DMS53 (cell line): ENCODE measurements at places on chromosomes 6 and 20.

GRCh38 chr6:55794136-55794812 lies 81.1 kb downstream of the BMP5 start:
- DNase-seq, result no peak

- no peak for DNase-seq
Measured at GRCh38 chr6:159874435-159874834, 16.4 kb upstream of the MAS1 start.

DNA sequence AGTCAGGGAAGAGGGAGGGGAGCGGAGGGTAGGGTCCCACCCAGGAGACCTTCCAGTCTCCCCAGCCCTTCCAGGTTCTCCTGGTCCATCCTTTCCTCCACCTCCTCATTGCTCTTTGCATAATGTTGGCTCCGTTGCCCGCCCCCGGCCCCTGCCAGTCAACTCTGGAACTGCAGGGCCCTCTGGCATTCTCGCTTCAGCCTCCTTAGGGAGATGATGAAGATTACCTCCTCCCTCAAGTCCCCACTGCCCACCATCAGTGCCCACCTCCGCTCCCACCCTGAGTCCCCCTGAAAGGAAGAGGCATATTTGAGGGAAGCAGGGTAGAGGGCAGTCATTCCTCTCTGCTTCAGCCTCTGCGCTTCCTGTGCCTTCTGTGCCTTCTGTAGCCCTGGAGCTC lies 8.5 kb downstream of the TMEM63B start:
- no peak for DNase-seq

GRCh38 chr6:30743099-30744053 lies 889 bp upstream of the FLOT1 start:
- DNase-seq, result peak; percentile 70

DNA sequence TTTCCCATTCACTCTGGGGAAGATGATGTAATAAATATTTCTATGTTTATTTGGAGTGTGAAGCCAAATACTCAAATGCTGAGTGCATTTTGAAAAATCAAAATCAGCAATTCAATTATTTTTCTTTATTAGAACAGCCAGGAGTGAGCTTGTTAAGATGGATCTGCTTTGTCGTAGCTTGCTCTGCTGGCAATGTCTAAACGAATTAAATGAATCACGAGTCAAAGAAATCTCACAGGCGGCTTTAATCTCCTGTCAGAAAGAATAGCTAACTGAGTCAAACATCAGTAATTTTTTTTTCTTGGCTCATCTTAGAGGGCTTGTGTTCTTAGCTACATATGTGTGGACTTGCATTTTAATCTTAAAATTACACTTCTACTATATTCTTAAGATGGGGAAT lies 100.2 kb upstream of the HMGN3 start:
- no peak for DNase-seq

- DNase-seq, result no peak
Measured at GRCh38 chr6:73879501-73880293, 183.7 kb downstream of the CD109 start.

DNA sequence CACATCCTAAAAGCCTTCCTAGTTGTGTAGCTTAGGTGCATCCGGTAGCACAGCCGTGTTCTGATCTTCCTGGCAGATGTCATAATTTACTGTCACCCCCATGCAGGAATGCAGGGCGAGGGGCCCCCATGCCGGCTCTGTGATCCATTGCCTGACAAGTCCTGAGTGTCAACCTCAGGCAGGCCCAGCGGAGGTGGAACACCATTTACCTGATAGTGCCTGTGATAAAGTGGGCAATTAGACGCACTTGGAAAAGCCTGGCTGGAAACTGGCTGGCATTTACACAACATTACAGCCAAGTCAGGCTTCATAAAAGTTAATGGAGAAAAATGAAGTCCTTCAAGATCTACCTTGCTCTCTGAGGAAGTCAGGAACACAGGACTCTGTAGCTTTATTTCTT lies 521.4 kb upstream of the JAG1 start:
- DNase-seq, result no peak

GRCh38 chr20:54477191-54477955 lies 2.0 kb downstream of the DOK5 start:
- no peak for DNase-seq

DNA sequence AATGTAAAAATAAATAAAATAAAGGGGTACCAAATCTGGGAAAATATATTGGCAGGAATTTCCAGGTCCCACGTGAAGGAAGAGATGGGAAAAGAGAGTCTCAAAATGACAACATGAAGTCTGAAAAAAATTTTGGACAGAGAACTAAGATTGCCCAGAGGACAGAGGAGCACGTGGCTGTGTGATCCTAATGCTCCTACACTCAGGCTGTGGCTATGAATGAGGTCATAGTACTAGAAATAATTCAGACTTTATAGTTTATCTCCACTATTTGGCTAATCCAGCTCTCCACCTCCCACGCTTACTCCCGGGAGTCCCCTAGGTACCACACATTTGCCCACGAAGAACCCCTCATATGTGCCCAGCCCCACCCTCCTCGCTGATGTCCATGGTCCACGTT lies 42.8 kb upstream of the STMND1 start:
- DNase-seq, result no peak

GRCh38 chr6:166712286-166713228 lies 85.5 kb upstream of the RPS6KA2 start:
- DNase-seq, result no peak

DNA sequence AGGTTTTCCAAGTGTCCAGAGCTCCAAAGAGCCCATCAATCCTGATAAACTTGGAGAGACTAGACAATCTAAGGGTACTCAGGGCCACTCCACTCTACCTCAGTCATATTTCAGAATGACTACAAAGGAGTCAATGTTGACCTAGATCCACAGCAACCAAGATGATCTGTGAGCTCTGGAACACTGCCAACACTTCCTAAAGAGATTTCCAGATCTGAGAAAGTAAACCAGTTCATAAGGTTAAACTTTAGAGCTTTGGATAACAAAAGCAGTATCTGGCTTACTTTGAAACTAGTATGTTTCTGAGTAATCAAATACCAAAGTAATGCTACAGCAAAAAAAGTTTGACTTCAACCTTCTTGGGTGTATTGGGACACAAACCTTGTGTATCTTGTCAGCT lies 122.7 kb downstream of the BTBD9 start:
- DNase-seq, result peak; percentile 40

DNA sequence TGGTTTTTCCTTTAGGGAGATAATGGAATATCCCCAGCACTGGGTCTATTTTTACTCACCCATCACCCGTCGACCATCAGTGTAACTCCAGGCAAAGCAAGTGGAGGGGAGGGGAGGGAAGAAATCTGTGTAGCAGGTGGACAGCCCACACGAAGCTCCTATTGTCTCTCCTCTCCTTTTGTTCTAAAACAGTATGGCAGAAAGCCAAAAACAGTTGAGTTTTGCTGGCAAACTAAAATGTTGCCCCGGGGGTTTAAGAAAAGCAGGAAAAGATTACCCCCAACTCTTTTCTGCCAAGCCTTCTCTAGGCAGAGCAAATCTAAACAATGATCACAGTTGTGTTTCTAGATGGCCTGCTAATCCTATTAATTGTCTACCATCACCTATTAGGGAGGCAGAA lies 89.7 kb downstream of the PREP start:
- no peak for DNase-seq

DNA sequence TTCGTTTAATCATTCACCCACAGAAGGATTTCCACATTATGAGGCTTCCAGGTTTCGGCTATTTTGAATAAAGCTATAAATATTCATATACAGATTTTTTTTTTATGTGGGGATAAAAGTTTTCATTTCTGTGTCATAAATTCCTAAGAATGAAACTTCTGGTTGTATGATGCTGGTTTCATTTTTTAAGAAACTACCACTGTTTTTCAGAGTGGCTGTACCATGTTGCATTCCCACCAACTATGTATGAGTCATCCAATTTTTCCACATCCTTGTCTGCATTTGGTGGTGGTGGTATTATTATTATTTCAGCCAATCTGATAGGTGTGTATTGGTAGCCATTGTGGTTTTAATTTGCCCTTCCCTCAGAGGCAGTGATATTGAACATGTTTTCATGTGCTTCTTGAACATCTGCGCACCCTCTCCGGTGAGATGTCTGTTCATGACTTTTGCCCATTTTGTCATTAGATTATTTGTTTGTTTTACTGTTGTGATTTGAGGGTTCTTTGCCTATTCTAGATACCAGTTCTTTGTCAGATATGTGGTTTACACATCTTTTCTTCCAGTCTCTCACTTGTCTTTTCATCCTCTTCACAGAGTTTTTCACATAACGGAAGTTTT lies 75.5 kb downstream of the DOK5 start:
- no peak for DNase-seq

- DNase-seq, result no peak
Measured at GRCh38 chr6:106112433-106112832, 26.3 kb downstream of the PRDM1 start.

GRCh38 chr20:59786801-59787537 lies 146.5 kb downstream of the SYCP2 start:
- no peak for DNase-seq

DNA sequence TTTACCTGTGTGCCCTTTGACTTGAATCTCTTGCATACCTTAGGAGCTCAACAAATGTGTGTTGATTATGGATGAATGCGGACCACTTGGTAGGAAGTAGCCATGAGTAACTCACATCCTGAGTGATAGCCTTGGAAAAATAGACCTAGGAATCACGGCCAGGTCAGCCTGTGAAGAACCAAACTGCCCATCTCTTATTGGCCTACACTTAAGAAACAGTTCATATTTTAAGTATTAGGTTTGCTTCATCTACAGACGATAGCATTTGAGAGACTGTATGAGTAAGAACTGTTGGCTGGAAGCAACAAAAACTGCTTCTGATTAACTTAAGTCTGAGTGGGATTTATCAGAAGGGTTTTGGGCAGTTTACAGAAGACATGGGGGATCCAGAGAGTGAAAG lies 320.1 kb upstream of the PRND start:
- no peak for DNase-seq

GRCh38 chr6:169289257-169289618 lies 35.6 kb upstream of the THBS2 start:
- DNase-seq, result no peak

GRCh38 chr20:45337367-45338120 lies 10.7 kb downstream of the SDC4 start:
- no peak for DNase-seq

- DNase-seq, result no peak
Measured at GRCh38 chr6:2865694-2866151, 24.1 kb upstream of the SERPINB1 start.

GRCh38 chr20:4252005-4252404 lies 236.6 kb upstream of the RNF24 start:
- DNase-seq, result no peak

DNA sequence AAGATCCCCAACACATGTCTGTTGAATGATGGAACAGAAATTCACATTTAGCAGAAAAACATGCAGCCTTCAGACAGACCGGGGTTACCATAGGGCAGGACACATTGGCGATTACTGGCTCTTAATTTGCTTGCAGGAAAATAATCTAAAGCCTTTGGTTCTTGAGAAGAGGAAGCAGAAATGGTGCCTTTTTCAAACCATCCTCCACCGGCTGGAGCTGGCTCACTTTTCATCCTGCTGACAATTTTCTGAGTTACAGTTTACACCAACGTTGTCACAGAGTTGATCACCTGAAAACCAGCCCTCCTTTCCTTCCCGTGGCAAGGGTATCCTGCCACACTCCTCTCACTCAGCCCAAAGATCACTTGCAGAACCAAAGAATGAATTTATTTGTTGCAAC lies 32.6 kb downstream of the SF3B5 start:
- peak; percentile 17 for DNase-seq

GRCh38 chr20:17281478-17281877 lies 54.6 kb downstream of the PCSK2 start:
- DNase-seq, result peak; percentile 83

DNA sequence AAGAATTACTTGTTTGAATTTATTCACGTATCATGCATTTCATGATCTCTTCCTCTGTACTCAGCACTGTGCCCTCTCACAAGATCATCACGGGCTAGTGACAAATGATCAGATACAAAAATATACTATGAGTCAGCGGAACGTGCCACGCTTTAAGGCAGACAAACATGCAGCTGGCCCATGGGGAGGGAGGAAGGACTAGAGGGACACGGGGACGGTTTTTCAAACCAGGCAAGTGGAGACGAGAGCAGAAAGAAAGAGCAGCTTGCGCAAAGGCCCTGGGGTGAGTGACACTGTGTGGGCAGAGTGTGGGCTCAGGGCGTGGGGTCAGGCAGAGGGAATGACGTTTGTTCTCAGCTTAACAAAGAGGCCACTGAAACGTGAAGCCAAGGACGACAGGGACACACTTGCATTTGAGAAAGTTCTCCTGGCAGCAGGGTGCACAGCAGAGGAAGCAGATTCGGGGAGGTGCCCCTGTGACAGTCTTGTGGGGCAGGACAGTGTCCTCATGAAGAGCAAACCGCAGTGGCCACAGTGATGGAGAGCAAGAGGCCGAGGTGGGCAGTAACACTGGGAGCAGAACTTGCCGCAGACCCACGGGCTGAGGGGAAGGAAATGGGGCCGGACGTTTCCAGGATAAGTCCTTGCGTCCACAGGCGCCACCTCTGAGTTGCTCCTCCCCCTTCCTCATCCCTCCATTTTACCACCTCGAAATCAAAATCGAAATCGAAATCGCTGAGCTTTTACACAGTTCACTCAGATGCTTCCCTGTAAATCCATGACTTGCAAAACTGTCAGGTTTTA lies 6.9 kb upstream of the RPS6KA2 start:
- peak; percentile 18 for DNase-seq

- peak; percentile 82 for DNase-seq
Measured at GRCh38 chr6:139027620-139028182, 844 bp upstream of the ABRACL start.

DNA sequence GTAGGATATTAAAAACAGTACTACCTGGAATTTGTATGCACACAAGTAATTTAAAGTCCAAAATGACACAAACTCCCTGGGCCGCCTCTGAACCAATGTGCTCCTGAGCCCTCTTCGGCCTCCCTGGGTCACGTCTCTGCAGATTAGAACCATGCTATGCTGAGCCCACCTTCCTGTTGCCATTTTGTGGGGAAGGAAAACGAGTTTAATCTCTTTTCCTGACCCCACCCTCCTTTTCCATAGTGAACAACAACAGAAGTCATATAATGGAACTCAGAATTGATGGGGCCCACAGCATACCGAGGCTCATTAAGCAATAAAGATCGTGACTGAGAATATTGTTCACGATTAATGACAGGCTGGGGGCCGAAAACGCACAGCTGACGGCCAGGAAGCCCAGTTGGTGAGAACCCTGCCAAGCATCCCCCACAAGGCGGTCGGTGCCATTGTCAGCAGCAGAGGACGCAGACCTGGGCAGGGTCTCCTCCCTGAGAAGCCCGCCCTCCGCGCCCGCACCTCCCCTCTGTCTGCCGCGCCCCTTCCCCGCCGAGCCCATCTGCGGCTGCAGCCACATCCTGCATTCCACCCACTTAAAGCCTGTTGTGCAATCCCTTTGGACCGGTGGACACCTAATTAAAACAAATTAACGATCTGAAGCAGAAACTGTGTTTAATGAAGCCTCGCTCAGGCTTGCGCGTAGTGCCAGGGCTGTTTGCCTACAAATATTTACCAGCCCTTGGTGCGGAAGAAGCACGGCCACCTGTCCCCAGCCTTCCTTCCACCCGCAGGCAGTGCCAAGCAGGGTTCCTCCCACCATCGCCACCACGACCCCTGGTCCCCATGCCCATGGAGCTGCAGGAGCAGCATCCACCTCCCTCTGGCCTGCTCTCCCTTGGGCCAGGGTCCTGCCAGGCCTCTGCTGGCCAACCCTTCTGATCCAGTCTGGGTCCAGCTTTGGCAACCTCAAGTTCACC lies 68.1 kb downstream of the DLL1 start:
- DNase-seq, result peak; percentile 72

- no peak for DNase-seq
Measured at GRCh38 chr20:17862171-17862570, 106.4 kb downstream of the SNX5 start.

GRCh38 chr20:40687384-40688128 lies 1.5 kb downstream of the MAFB start:
- DNase-seq, result no peak

GRCh38 chr20:1302685-1303541 lies 26.0 kb downstream of the SDCBP2 start:
- DNase-seq, result peak; percentile 75
